Gastrocnemius medialis (tissue), 4 donors: ENCODE measurements at places on chromosomes 6 and 20.
A peak's percentile ranks its signal among the peaks of the same experiment; 100 is the strongest.

DNA sequence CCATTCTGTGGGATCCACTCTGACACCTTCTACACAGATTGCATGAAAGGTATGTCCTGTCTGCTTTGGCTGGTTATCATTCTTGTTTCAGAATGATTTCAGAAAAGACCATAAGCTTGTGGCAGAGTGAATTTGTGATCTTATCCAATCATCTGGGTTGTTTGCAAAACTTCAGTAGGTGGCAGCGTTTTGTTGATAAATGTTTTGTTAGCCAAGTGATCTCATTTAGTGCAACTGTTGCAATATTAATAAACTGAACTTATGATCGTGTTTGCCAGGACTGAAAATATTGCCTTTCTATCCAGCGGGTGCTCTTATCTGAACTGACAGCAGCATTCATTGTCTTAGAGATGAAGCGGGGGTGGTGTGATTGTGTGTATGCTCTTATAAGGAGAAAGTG lies 613.2 kb upstream of the NOX3 start:
- no peak for DNase-seq

GRCh38 chr6:137000825-137001224 lies 43.9 kb downstream of the IL20RA start:
- DNase-seq, result no peak

- no peak for DNase-seq
These were observed 192.2 kb downstream of the GJA10 start for GRCh38 chr6:90086517-90086916.

GRCh38 chr6:130152908-130153510 lies 69.7 kb downstream of the SAMD3 start:
- DNase-seq, result no peak

DNA sequence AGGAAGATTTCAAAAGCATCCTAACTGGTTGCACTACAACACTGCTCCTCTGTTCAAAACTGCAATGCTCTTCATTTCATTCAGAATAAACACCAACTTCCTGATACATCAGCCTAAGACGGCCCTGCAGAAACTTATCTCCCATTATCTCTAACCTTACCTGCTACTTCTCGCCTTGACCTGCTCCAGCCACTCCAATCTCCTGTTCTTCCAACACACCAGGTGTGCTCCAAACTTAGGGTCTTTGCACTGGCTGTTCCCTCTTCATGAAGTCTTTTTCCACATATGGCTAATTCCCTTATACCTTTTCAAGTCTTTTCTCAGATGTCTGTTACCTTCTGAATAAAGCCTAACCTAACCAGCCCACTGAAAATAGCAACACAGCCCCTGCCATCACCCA lies 32.1 kb downstream of the PHIP start:
- DNase-seq, result no peak

- no peak for DNase-seq
These were observed 761.4 kb upstream of the MAN1A1 start for GRCh38 chr6:120111001-120111400.

DNA sequence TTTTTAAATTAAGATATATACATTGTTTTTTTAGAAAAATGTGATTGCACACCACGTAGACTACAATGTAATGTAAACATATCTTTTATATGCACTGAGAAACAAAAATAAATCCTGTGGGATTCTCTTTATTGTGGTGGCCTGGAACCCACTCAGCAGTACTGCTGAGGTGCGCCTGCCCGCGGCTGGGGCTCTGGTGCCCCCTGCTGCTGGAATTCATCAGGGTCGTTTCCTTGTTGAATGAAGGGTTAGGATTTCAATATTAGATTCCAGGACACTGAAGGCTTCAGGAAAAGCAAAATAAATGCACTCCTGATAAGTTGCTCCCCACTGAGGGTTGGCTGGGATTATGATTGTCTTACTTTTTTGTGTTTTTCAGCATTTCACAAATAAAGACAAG lies 175.8 kb upstream of the GGTLC1 start:
- DNase-seq, result no peak

- no peak for DNase-seq
These were observed 19.5 kb upstream of the ADGRF1 start for GRCh38 chr6:47061309-47062300.

GRCh38 chr6:44651604-44652003 lies 264.1 kb downstream of the CDC5L start:
- no peak for DNase-seq

DNA sequence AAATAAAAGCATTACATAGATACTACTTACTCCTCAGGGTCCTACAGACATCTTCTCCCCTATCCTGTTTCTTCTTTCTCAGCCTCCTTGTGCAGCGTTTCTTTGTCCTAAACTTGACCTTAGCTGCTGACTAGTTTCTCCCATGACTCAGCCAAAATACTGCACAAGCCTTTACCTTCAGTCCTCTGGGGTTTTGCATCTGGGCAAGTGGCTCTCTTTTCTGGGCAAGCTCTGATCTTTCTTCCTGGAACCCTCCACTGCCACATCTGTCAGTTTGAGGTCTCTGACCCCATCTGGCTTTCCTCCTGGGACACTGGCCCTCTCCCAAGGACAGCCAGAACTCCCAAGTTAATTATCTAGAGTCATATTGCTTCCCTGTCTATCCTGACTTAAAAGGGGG lies 838.4 kb downstream of the DHX35 start:
- peak; percentile 3 for DNase-seq

GRCh38 chr20:16179371-16179770 lies 393.9 kb downstream of the KIF16B start:
- DNase-seq, result no peak
